Smooth muscle cell of the coronary artery (primary cell): ENCODE measurements at places on chromosomes 1 and 21. TPM values are rescaled to one million over a fixed set of nuclear protein-coding genes. Genes with fewer than 3 reads are reported as not detected.

The REN gene
- not detected in 2 replicates for total RNA-seq

The PROK1 gene
- not detected in 2 replicates for total RNA-seq

The DEPDC1 gene
- total RNA-seq: 0.23 and 5.0 TPM in 2 replicates

The KRTAP13-2 gene
- total RNA-seq: not detected in 2 replicates

The C1orf116 gene
- not detected in 2 replicates for total RNA-seq

The NCMAP gene
- total RNA-seq: not detected in 2 replicates

The OR2T34 gene
- not detected in 2 replicates for total RNA-seq

The DDI2 gene
- 8.4 and 14.0 TPM in 2 replicates for total RNA-seq

The PLA2G2C gene
- not detected in 2 replicates for total RNA-seq

The AADACL3 gene
- total RNA-seq: not detected in 2 replicates

The SPRR1A gene
- total RNA-seq: not detected in 2 replicates

The S100PBP gene
- total RNA-seq: 28.9 and 77.8 TPM in 2 replicates

The SLAMF1 gene
- not detected in 2 replicates for total RNA-seq

The SCMH1 gene
- 5.3 and 10.1 TPM in 2 replicates for total RNA-seq

The DNM3 gene
- 1.4 and 1.9 TPM in 2 replicates for total RNA-seq

The OR2L13 gene
- not detected in 2 replicates for total RNA-seq

The TRNP1 gene
- 5.3 and 11.7 TPM in 2 replicates for total RNA-seq

The DPT gene
- under 0.01 and 5.5 TPM in 2 replicates for total RNA-seq

The GSTM5 gene
- total RNA-seq: 0.60 and 9.0 TPM in 2 replicates

The C4BPA gene
- total RNA-seq: not detected in 2 replicates

The CNR2 gene
- total RNA-seq: not detected in 2 replicates

The CA6 gene
- total RNA-seq: not detected in 2 replicates

The ORC1 gene
- total RNA-seq: under 0.01 and 1.9 TPM in 2 replicates

The NCSTN gene
- 59.3 and 60.1 TPM in 2 replicates for total RNA-seq

The UTS2 gene
- total RNA-seq: not detected in 2 replicates

The RASAL2 gene
- total RNA-seq: 12.9 and 21.6 TPM in 2 replicates

The LMX1A gene
- total RNA-seq: not detected in 2 replicates

The FOXD2 gene
- 0.08 TPM in 1 of 2 replicates, not detected in the other for total RNA-seq

The ANGPTL3 gene
- not detected in 2 replicates for total RNA-seq

The PLA2G2F gene
- total RNA-seq: not detected in 2 replicates

The GJA5 gene
- total RNA-seq: 75.8 TPM in 1 of 2 replicates, not detected in the other

The WDR64 gene
- not detected in 2 replicates for total RNA-seq

The LCE1F gene
- not detected in 2 replicates for total RNA-seq

The ECM1 gene
- total RNA-seq: 7.6 and 8.4 TPM in 2 replicates

The RNASEL gene
- total RNA-seq: 5.4 and 16.7 TPM in 2 replicates

The FMO1 gene
- total RNA-seq: 1.4 TPM in 1 of 2 replicates, not detected in the other

The OR2T33 gene
- not detected in 2 replicates for total RNA-seq

The LDLRAD2 gene
- total RNA-seq: not detected in 2 replicates

The ENAH gene
- 136 and 155 TPM in 2 replicates for total RNA-seq

The FMO3 gene
- total RNA-seq: 0.47 and 3.1 TPM in 2 replicates

The SLC25A34 gene
- 0.30 and 0.47 TPM in 2 replicates for total RNA-seq

The PTPRC gene
- not detected in 2 replicates for total RNA-seq

The PM20D1 gene
- 0.15 TPM in 1 of 2 replicates, not detected in the other for total RNA-seq

The PWP2 gene
- 2.6 and 15.7 TPM in 2 replicates for total RNA-seq

The CCDC30 gene
- 0.38 and 1.8 TPM in 2 replicates for total RNA-seq

The ERICH3 gene
- total RNA-seq: under 0.01 TPM in 1 of 2 replicates, not detected in the other

The FCGR1A gene
- total RNA-seq: 0.08 TPM in 1 of 2 replicates, not detected in the other

The DMRTA2 gene
- total RNA-seq: 0.08 TPM in 1 of 2 replicates, not detected in the other

The MPZ gene
- total RNA-seq: 0.53 and 1.1 TPM in 2 replicates

The VWA5B1 gene
- total RNA-seq: not detected in 2 replicates

The LRRN2 gene
- 0.12 TPM in 1 of 2 replicates, not detected in the other for total RNA-seq

The COG2 gene
- 12.4 and 15.5 TPM in 2 replicates for total RNA-seq

The GBP3 gene
- total RNA-seq: 17.4 and 28.2 TPM in 2 replicates
